ENCODE measurements at places on chromosomes 1 and 21.

GRCh38 chr21:38267991-38268863 lies 11.4 kb downstream of the KCNJ15 start:
- DNase-seq, result no peak

DNA sequence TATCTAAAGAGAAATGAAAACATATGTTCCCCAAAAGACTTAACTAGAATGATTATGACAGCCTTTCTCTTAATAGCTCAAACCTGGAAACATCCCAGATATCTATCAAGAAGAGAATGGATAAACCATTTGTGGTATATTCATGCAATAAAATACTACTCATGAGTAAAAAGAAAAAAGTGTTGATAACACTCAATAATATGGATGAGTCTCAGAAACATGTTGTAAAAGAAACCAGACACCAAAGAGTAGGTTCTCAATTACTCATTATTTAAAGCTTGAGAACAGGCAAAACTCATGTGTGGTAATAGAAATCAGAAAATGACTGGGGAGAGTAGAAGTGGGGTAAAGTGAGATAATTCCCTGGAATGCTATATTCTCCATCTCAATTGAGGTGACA lies 154.1 kb downstream of the PHTF1 start:
- DNase-seq, result no peak

- no peak for DNase-seq
Measured at GRCh38 chr1:60255565-60255964, 182.0 kb upstream of the C1orf87 start.

GRCh38 chr1:21864730-21865129 lies 52.7 kb downstream of the LDLRAD2 start:
- DNase-seq, result no peak

- DNase-seq, result no peak
Measured at GRCh38 chr21:29453511-29453910, 154.8 kb downstream of the BACH1 start.

- peak; percentile 75 for DNase-seq
Measured at GRCh38 chr1:94095112-94095637, 25.8 kb downstream of the ABCA4 start.

GRCh38 chr1:29749024-29749945 lies 513.0 kb downstream of the PTPRU start:
- no peak for DNase-seq

DNA sequence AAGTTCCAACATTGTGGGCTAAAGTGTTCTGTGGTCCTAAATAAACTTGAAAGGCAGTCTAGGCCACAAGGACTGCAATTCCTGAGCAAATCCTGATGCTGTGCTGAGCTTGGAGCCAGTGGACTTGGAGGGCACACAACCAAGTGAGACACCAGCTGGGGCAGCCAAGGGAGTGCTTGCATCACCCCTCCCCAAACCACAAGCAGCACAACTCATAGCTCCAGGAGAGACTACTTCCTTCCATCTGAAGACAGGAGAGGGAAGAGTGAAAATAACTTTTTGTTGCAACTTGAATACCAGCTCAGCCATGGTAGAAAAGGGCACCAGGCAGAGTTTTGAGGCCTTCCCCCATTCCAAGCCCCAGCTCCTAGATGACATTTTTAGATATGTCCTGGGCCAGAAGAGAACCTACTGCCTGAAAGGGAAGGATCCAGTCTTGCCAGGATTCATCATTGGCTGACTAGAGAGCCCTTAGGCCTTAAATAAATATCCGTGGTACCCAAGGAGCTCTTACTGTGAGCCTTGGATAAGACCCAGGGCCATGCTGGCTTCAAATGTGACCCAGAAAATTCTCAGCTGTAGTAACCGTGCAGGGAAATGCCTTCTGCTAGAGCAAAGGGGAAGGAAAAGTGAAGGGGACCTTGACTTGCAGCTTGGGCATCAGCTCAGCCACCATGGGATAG lies 35.4 kb upstream of the LRRC8B start:
- DNase-seq, result no peak

DNA sequence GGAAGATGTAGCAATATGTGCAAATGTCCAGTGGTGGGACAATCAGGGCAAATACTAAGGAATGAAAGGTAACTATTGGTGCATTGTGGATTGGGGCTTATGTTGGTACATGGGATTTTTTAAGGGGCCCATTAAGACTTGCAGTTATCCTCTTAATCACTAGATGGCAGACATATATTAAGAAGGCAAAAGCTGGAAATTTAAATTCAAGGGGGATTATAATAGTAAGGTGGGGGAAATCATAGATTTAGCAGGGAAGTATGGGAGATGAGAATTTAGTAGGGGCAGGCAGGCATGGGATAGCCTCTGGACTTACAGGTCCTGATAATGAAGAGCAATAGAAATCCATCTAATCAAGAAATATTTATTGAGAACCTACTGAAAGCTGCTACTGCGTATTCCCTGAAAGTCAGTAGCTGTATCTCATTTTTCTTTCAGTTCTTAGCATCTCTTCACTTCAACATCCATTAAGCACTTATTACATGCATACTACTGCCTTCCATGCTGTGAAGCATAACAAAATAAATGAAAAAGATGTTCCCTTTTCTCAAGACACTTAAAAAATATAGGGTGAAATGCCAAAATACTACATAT lies 251.8 kb downstream of the CRB1 start:
- peak; percentile 6 for DNase-seq

DNA sequence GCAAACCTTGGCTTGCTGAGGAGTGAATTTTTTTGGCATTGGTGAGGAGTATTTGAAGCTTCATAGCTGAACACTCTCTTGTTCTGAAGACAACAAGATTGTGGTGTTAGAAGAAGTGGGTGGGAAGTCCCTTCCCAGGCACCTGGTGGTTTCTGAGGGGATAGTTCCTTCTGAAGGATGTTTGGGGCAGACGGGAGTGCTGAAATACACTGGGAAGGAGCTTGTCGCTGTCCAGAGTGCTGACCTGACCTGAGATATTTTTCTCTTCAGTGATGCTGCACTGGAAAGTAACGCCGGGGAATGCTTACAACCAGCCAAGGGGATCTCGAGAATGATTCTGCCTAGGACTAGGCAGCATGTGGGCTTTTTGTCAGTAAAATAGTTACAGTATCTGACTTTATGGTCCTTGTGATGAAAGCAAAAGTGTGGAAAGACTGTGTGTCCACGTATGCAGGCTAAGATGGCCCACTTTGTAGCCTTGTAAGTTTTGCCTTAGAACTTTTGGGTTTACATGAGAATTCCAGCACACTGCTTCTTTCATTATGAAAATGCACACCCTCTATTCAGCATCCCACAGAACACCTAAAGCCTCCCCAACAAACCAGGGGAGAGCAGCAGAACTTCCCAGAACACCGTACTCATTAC lies 33.1 kb upstream of the NFASC start:
- no peak for DNase-seq

- DNase-seq, result no peak
Measured at GRCh38 chr1:169858467-169858866, 35.2 kb downstream of the SCYL3 start.

DNA sequence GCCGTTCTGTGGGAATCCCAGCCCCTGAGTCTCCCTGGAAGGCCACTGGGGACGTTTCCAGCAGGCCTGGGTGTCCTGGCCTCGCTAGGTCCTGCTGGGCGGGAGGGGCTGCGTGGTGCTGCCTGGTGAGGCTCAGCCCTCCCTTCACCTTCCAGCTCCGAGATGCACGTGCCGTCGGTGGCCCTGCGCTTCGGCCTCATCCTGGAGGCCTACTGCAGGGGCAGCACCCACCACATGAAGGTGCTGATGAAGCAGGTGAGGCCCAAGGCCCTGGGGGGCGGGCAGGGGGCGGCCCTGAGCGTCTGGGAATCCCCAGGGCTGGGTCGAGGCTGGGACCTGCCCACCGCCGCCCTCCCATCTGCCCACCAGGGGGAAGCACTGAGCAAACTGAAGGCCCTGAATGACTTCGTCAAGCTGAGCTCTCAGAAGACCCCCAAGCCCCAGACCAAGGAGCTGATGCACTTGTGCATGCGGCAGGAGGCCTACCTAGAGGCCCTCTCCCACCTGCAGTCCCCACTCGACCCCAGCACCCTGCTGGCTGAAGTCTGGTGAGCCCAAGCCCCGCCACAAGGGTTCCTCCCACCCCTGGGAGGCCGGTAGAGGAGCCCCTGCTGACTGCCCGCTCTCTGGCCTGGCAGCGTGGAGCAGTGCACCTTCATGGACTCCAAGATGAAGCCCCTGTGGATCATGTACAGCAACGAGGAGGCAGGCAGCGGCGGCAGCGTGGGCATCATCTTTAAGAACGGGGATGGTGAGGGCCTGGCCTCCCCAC lies 70.3 kb downstream of the PIK3CD start:
- no peak for DNase-seq

DNA sequence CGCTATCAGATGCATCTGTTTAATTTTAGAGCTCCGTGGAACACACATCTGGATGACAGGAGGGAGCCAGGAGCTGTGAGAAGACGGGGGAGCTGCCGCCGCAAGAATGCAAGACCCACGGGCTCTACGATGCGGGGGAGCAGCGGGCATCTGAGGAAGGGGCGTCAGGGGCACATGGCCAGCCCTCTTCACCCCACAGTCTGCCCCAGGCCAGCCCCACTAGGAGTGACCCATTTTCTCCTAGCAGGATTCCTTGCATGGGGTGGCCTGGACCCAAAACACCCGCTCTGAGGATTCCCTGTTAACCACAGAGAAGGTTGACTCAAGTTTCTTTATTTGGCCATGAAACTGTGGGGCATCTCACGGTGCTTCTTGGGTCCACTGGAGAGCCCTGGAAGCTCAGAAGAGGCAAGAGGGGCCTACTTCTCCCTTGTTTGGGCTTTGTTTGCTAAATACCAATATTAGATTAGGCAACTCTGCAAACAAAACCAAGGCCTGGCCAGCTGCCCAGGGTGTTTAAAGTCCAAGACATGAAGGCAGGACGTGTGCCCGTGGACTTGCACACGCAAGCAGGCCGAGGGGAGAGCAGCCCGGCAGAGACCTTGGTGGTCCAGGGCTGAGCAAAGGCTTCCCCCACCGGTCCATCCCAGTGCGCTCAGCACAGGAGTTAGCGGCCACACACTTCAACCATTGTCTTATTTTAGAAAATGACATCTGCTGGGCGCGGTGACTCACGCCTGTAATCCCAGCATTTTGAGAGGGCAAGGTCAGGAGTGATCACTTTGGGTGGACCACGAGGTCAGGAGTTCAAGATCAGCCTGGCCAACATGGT lies 89.8 kb downstream of the DHRS3 start:
- peak; percentile 58 for DNase-seq

DNA sequence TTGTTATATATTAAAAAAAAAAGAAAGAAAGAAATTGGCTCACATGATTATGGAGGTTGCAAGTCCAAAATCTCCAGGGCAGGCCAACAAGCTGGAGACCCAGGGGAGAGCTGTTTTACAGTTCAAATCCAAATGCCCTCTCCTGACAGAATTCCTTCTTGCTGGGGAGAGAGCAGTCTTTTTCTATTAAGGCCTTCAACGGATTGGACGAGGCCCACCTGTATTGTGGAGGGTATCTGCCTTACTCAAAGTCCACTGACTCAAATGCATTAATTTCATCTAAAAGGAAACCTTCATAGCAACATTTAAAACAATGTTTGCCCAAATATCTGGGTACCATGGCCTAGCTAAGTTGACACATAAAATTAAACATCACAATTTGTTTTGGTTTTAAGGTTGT lies 56.9 kb upstream of the TRIM67 start:
- no peak for DNase-seq

DNA sequence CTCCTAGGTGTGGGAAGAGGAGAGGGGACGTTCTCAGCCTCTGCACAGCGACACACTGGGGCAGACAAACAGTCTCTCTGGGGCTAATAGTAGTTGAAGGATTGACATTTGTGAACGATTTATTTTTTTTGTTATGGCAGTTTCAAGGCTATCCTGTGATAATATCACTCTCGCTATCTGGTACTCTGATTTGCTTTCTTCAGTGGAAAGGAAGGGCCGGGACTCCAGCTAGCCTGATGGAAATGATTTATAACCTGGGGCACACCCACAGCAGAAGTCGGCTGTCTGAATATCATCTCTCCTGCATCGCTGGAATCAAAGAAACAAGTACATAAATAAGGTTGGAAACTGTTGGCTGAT lies 122.7 kb downstream of the KCNN3 start:
- no peak for DNase-seq

DNA sequence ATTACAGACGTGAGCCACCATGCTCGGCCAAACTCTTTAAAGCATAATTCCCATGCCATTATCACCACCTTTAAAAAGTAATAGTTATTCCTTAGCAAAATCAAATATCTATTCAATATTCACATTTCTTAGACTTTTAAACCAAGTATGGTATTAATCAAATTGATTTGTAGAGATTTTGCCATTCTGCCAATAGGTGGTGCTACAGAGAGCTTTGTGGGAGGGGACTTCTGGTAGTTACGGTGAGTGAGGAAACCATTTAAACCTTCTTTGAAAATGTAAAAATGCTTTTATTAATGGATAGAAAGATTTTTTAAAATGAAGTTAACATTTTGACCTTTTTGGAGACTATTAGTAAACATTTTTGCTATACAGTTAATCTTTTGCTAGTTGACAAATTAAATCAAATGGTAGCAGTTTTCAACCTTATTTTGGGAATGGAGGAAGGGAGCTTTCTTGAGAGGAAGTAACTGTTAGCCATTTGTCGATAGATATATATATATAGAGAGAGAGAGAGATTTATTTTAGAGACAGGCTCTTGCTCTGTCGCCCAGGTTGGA lies 19.3 kb downstream of the IARS2 start:
- peak; percentile 11 for DNase-seq

DNA sequence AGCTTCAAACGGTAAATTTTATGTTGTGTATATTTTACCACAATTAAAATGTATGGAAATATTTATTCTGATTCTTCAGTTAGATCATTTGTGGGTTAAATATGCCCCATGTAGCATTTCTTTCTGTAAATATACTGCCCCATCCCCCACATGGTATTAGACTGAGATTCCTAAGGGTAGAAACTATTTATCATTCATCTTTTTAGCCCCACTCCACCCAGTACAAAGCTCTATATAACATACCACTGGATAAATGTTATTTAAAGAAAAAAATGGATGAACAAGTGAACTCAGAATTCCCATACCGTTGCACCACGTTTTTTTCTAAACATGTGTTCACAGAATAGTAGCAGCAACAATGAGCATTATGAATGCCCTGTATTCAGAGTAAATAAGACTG lies 234.0 kb upstream of the IRF2BP2 start:
- DNase-seq, result no peak

GRCh38 chr1:179807291-179807690 lies 64.2 kb downstream of the FAM163A start:
- DNase-seq, result no peak

DNA sequence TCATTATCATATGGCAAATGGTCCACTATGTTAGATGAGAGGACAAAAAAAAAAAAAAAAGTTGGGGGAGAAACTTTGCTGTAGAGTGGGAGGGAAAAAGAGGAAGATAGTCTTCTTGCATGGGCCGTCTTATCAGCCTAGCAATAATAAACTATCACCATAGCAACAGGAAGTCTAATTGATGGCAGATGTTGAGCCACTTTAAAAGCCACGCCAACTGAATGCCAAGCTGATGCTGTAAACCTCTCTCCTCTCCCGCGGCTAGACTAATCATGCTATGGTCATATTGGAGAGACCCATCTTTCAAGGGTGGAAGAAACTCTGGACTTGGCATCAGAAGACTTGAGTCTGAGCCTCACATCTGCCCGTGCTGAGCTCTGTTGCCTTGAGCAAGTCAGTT lies 122.2 kb upstream of the HOOK1 start:
- DNase-seq, result no peak

GRCh38 chr1:192907545-192908243 lies 98.9 kb downstream of the RGS2 start:
- DNase-seq, result no peak

- DNase-seq, result no peak
Measured at GRCh38 chr1:231786126-231786525, 159.5 kb downstream of the DISC1 start.

- DNase-seq, result no peak
Measured at GRCh38 chr1:192609110-192610079, 26.6 kb upstream of the RGS13 start.

Data from SHP77 (cell line).